Activated CD4-positive, alpha-beta T cell treated with anti-CD3 and anti-CD28 coated beads, Interleukin-2, Interleukin-6, amounts not matched to agents 100 ng/mL and 50 ng/mL, durations not matched to agents 16 hours and 8 hours (primary cell): ENCODE measurements at places on chromosomes 6 and 20.
A peak's percentile ranks its signal among the peaks of the same experiment; 100 is the strongest.

- DNase-seq: no peak
Observed at GRCh38 chr6:11989386-11989785, 22.7 kb upstream of the HIVEP1 start.

- DNase-seq: no peak
Observed at GRCh38 chr20:49199729-49200293, 11.7 kb upstream of the STAU1 start.

DNA sequence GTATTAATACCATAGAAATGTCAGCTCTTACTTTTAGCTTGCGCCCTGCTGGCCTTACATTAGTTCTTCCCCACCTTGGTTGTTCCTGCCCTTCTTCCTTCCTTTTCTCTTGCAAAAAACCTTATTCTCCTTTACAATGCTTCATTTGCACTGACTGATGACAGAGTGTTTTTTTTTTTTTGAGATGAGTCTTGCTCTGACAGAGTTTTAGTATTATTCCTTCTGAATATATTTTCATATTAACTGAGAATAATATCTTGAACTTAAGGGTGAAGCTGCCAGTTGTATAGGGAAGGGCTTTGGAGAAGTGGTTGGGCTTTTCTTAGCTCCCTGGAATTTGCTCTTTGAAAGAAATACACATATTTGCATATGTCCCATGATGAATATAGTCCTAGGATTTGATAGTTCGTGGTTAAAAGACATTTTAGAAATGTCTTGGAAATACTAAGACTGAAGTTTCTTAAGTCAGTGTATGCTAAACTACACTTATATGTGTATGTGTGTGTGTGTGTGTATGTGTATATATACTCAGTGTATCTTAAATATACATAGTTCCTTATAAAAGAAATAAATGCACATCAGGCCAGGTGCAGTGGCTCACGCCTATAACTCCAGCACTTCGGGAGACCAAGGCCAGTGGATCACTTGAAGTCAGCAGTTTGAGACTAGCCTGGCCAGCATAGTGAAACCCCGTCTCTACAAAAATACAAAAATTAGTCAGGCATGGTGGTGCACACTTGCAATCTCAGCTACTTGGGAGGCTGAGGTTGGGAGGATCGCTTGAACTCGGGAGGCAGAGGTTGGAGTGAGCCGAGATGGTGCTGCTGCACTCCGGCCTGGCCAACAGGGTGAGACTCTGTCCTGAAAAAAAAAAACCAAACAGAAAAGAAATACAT, 216.1 kb upstream of the MYLIP start:
- no peak for DNase-seq

GRCh38 chr6:144335914-144336313, 50.8 kb downstream of the UTRN start:
- DNase-seq: peak; percentile 56

DNA sequence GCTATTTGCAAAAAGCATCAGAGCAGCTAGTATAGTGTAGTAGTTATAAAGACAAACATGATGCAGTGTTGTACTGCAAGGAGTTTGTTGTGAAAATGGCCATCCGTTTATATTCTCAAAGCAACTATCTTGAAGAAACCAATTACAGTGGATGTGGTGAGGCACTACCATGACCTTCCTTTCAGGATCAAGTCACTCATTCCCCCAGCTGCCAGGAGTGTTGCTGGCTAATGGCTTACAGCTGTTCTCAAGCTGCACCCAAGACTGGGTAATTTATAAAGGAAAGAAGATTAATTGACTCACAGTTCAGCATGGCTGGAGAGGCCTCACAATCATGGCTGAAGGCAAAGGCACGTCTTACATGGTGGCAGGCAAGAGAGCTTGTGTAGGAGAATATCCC, 29.0 kb downstream of the ADGRF4 start:
- DNase-seq: no peak
